ENCODE measurements at places on chromosomes 5 and 9. TPM values are rescaled to one million over a fixed set of nuclear protein-coding genes. Genes with fewer than 3 reads are reported as not detected.

- no peak for DNase-seq
- peaks cover 15% of the 10 kb centered on the region for H3K4me1 ChIP-seq
- H3K36me3 ChIP-seq = no peaks in the 10 kb centered on the region
- no peak overlapping the region for H3K27ac ChIP-seq
Measured at GRCh38 chr9:129182625-129183494, 4.8 kb upstream of the IER5L start.

The MARCHF6 gene
- polyA plus RNA-seq = 68.2 TPM

The SLC25A25 gene
- polyA plus RNA-seq = 12.5 TPM

The WASHC1 gene
- polyA plus RNA-seq = 7.1 TPM

GRCh38 chr9:84137968-84138367 lies 157.4 kb downstream of the RMI1 start:
- H3K4me1 ChIP-seq = peaks cover 5% of the 10 kb centered on the region
- no peaks in the 10 kb centered on the region for H3K27me3 ChIP-seq
- no peaks in the 10 kb centered on the region for H3K36me3 ChIP-seq
- no peak overlapping the region for H3K27ac ChIP-seq
- no peak overlapping the region for H3K4me3 ChIP-seq
- DNase-seq = no peak

The NAIP gene
- polyA plus RNA-seq = 4.7 TPM
